ENCODE measurements at places on chromosomes 3 and 15.

GRCh38 chr3:40229386-40229785, 80.1 kb upstream of the EIF1B start:
- DNase-seq: no peak

GRCh38 chr3:148750296-148750695, 52.6 kb downstream of the AGTR1 start:
- DNase-seq: no peak

- no peak for DNase-seq
Observed at GRCh38 chr3:69044608-69045007, 7.5 kb downstream of the TMF1 start.

- no peak for DNase-seq
Observed at GRCh38 chr3:101549473-101549872, 12.2 kb upstream of the TRMT10C start.

DNA sequence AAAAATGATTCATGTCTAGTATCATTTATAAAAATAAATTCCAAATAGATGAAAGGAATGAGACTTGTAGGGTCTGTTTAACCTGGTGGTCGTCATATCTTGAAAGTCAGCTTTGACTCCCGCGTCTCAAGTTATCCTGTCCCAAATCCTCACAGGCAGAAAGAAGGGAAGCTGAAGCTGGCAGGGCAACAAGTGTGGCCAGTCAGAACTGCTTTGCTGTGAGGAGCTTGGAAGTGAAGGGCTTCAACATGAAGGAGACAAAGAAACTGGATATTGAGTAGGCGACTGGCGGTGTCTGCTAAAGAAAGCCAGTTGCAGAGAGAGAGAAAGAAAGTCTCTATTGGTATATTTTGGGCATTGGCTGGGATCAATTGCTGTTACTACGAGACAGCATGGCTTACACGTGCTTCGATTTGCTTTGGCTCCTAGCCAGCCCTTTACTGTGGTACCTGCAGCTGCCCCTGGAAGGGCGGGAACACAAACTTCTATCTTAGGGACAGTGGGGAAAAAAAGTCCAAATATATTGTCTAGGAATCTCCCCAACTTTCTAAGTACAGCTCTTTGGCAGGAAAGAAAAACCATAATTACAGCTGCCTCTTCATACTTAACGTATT, 107.2 kb downstream of the CHST2 start:
- no peak for DNase-seq

DNA sequence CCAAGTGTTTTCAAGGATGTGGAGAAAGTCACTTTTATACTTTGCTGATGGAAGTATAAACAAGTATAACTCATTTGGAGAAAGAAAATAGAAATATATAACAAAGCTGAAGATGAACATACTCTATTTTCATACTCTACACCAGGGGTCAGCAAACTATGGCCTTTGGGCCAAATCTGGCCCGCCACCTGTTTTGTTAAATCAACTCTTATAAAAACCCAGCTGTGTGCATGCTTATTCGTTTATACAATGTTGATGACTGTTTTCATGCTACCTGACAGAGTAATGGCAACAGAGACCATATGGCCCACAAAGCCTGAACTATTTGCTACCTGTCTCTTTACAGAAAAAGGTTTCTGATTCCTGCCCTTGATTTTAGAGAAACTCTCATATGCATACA, 124.0 kb downstream of the NR1D2 start:
- DNase-seq: no peak

GRCh38 chr15:39286706-39287105, 294.2 kb upstream of the THBS1 start:
- no peak for DNase-seq

DNA sequence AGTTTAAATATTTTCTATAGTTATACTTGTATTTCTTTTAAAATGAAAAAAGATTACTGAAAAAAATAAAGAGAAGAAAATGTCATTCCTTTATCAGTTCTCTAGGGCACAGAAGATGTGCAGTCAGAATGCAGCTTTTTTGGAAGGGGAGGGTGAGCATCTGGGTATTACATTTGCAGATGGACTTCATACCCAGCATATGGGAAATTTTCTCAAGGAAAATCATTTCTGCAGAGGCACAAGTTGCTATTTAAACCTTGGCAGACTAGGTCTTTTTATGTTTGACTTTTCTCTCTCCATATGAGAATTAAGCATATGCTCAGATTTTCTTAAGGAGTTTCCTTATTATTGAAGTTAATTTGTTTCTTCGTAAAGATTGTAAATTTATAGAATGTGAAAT, 39.5 kb upstream of the ZNF385D start:
- no peak for DNase-seq

DNA sequence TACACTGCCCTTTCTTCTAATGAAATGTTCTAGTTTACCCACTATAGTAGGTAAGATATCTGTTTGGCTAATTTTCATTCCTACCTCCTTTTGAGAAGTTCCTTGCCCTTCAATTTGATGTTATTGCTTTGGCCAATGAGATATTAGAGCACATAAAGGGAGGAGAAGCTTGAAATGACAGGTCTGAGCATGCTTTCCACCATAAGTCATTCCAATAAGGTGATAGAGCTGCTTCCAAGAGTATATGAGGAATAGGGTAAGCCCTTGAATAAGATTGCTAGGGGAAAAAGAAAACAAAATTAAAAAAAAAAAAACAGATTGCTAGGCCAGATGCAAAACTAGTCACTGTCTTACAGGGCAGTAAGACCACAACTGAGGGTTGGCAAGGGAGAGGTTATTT, 78.9 kb upstream of the TRIM42 start:
- no peak for DNase-seq

DNA sequence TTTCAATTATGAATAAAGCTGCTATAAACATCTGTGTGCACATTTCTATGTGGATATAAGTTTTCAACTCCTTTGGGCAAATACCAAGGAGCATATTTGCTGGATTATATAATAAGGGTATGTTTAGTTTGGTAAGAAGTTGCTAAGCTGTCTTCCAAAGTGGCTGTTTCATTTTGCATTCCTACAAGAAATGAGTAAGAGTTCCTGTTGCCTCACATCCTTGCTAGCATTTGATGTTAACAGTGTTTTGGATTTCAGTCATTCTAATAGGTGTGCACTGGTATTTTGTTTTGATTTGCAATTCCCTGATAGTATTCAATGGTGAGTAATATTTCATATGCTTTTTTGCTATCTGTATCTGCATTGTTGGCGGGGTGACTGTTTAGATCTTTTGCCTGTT, 120.7 kb upstream of the MDFIC2 start:
- no peak for DNase-seq

- no peak for DNase-seq
Observed at GRCh38 chr3:52405601-52406110, 39.2 kb downstream of the SEMA3G start.
